A549 treated with RU486 at 1 μM for 4 hours (cell line): ENCODE measurements at places on chromosomes 6 and 20. TPM values are rescaled to one million over a fixed set of nuclear protein-coding genes. Genes with fewer than 3 reads are reported as not detected.

TRIM15 gene
- total RNA-seq: 0.20 TPM in 1 of 5 replicates, not detected in the others

LIN28B gene
- 1.4 to 2.0 TPM (median 1.7 TPM) in 5 replicates for total RNA-seq

VSX1 gene
- 0.74 to 1.6 TPM (median 1.1 TPM) in 5 replicates for total RNA-seq

OR2J3 gene
- not detected in 5 replicates for total RNA-seq

SNPH gene
- total RNA-seq: 3.7 to 5.3 TPM (median 4.1 TPM) in 5 replicates

CDH26 gene
- total RNA-seq: 0.10 to 0.53 TPM (median 0.23 TPM) in 4 of 5 replicates, not detected in the other

PTCRA gene
- not detected in 5 replicates for total RNA-seq

PRDM13 gene
- total RNA-seq: 0.67 to 1.3 TPM (median 1.1 TPM) in 5 replicates

OR2H2 gene
- total RNA-seq: not detected in 5 replicates

SIM1 gene
- total RNA-seq: not detected in 5 replicates

SKIC2 gene
- total RNA-seq: 19.8 to 25.9 TPM (median 24.7 TPM) in 5 replicates

HCRTR2 gene
- not detected in 5 replicates for total RNA-seq

HLA-DOB gene
- 0.13 to 0.21 TPM (median 0.13 TPM) in 3 of 5 replicates, not detected in the others for total RNA-seq

ELOVL4 gene
- 1.2 to 1.9 TPM (median 1.6 TPM) in 5 replicates for total RNA-seq

RGS17 gene
- 3.5 to 7.8 TPM (median 7.0 TPM) in 5 replicates for total RNA-seq

ANKRD6 gene
- 1.4 to 2.2 TPM (median 1.8 TPM) in 5 replicates for total RNA-seq

PREX1 gene
- 11.8 to 14.4 TPM (median 12.5 TPM) in 5 replicates for total RNA-seq

CTNNBL1 gene
- 58.0 to 85.3 TPM (median 64.1 TPM) in 5 replicates for total RNA-seq

COL9A3 gene
- 0.18 to 0.87 TPM (median 0.43 TPM) in 5 replicates for total RNA-seq

HLA-DMB gene
- total RNA-seq: 1.2 to 2.3 TPM (median 2.2 TPM) in 5 replicates

C20orf96 gene
- total RNA-seq: 11.2 to 13.4 TPM (median 12.2 TPM) in 5 replicates

ADGB gene
- total RNA-seq: not detected in 5 replicates

HLA-DPA1 gene
- 0.33 TPM in 1 of 5 replicates, not detected in the others for total RNA-seq

GPR31 gene
- total RNA-seq: not detected in 5 replicates

GRM1 gene
- total RNA-seq: 0.05 to 0.08 TPM (median 0.06 TPM) in 4 of 5 replicates, not detected in the other

OR2H1 gene
- not detected in 5 replicates for total RNA-seq

MACROD2 gene
- 0.53 to 1.2 TPM (median 0.73 TPM) in 5 replicates for total RNA-seq

TRAPPC3L gene
- total RNA-seq: not detected in 5 replicates

MAK gene
- 0.10 to 0.21 TPM (median 0.14 TPM) in 5 replicates for total RNA-seq

TAPBP gene
- 35.9 to 44.9 TPM (median 39.4 TPM) in 5 replicates for total RNA-seq

EFHC1 gene
- 7.7 to 12.8 TPM (median 12.6 TPM) in 5 replicates for total RNA-seq

SOBP gene
- total RNA-seq: 0.86 to 1.1 TPM (median 1.1 TPM) in 5 replicates

SLC22A16 gene
- total RNA-seq: not detected in 5 replicates

GFOD1 gene
- 2.0 to 2.7 TPM (median 2.4 TPM) in 5 replicates for total RNA-seq

SAPCD1 gene
- 2.0 to 4.2 TPM (median 3.7 TPM) in 5 replicates for total RNA-seq

FRMD1 gene
- 0.01 to 0.12 TPM (median 0.06 TPM) in 3 of 5 replicates, not detected in the others for total RNA-seq

PPP1R3G gene
- total RNA-seq: 1.2 to 2.0 TPM (median 1.6 TPM) in 5 replicates

PAK5 gene
- not detected in 5 replicates for total RNA-seq

PXDC1 gene
- 15.0 to 21.4 TPM (median 16.4 TPM) in 5 replicates for total RNA-seq

TRDN gene
- not detected in 5 replicates for total RNA-seq

PRICKLE4 gene
- 0.61 to 1.3 TPM (median 0.63 TPM) in 3 of 5 replicates, not detected in the others for total RNA-seq

FOXA2 gene
- total RNA-seq: 12.9 to 20.9 TPM (median 19.3 TPM) in 5 replicates

CDH22 gene
- 0.06 TPM in 1 of 5 replicates, not detected in the others for total RNA-seq

LHFPL5 gene
- 0.05 TPM in 1 of 5 replicates, not detected in the others for total RNA-seq

MUC21 gene
- total RNA-seq: not detected in 5 replicates

SLC35F1 gene
- total RNA-seq: 0.02 TPM in 1 of 5 replicates, not detected in the others

PDE10A gene
- 29.1 to 34.8 TPM (median 33.0 TPM) in 5 replicates for total RNA-seq

ULBP3 gene
- total RNA-seq: 3.4 to 4.2 TPM (median 3.8 TPM) in 5 replicates

PLA2G7 gene
- total RNA-seq: 0.11 TPM in 1 of 5 replicates, not detected in the others

TRAM2 gene
- total RNA-seq: 19.9 to 24.8 TPM (median 23.2 TPM) in 5 replicates

RGS19 gene
- total RNA-seq: 14.9 to 26.7 TPM (median 22.7 TPM) in 5 replicates

GSTA3 gene
- total RNA-seq: not detected in 5 replicates
